Fibroblast of skin of right biceps (primary cell): ENCODE measurements at places on chromosomes 13 and 19.
A peak's percentile ranks its signal among the peaks of the same experiment; 100 is the strongest.

GRCh38 chr13:40537146-40537895 lies 129.1 kb downstream of the FOXO1 start:
- no peak for DNase-seq

DNA sequence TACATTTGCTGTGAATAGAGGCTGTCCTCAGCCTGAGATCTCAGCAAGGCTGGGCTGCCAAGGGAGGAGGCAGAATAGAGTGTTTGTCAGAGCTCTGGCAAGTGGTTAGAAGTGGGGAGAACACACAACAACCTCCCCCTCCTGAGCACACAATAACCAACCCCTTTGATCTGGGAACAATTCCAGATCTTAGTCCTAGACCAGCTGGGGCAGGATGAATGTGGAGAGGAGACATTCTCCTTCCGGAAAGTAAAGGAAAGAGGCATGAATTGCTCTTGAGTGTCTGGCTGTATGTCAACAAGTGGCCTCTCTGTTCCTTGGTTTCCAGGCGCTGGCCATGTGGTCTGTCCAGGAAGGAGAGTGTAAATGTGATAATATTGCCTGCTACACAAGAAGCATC lies 114.9 kb upstream of the TMTC4 start:
- peak; percentile 36 for DNase-seq

- peak; percentile 39 for DNase-seq
These were observed 60.9 kb downstream of the THSD1 start for GRCh38 chr13:52345048-52345447.

- DNase-seq, result no peak
These were observed 41.8 kb downstream of the IRS2 start for GRCh38 chr13:109744512-109745051.

- peak; percentile 66 for DNase-seq
These were observed 95.7 kb downstream of the KCTD12 start for GRCh38 chr13:76790526-76790925.

DNA sequence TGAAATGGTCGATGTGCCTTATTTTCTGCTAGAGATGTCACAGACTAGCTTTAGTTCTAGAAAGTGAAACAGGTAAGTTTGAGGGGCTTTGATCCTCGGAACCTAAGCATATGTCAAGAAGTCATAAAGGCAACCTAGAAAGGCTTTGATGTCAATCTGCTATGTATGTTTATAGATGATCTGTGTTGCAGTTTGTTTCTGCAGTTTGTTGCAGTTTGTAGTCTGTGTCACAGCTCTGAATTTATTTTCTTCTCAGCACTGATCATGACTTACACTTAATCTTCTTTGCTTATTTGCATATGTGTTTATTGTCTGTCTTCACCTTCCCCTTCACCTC lies 5.9 kb downstream of the LSM14A start:
- DNase-seq, result no peak
